ENCODE measurements at places on chromosomes 5 and 9.

DNA sequence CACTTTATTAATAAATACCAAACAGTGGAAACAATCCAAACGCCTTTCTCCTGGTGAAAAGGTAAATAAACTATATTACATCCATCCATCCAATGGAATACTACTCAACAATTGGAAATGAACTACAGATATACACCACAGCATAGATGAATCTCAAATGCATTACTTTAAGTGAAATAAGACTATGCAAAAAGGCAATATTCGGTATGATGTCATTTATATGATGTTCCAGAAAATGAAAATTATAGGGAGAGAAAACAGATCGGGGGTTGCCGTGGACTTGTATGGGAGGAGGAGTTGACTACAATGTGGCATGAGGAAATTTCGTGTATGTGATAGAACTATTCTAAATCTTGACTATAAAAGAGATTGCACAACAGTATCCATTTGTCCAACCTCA, 27.5 kb upstream of the SLIT3 start:
- DNase-seq = no peak

DNA sequence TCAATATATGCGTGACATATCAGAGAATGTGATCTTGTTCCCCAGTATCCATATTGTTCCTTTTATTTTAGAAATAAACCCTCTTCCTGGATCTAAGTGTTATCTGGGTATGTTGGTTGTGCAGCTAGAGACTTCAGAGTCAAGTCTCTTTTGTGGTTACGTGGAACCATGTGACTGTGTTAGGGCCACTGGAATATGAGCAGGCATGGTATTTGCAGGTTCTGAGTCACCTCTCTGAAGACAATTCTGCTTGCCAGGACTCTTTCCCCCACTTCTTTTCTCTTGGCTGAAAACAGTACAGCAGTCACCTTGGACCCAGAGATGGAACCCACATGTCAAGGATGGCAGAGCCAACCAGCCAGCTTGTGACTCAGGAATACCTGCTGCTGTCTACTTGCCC, 59.7 kb downstream of the ATP10B start:
- no peak for DNase-seq

DNA sequence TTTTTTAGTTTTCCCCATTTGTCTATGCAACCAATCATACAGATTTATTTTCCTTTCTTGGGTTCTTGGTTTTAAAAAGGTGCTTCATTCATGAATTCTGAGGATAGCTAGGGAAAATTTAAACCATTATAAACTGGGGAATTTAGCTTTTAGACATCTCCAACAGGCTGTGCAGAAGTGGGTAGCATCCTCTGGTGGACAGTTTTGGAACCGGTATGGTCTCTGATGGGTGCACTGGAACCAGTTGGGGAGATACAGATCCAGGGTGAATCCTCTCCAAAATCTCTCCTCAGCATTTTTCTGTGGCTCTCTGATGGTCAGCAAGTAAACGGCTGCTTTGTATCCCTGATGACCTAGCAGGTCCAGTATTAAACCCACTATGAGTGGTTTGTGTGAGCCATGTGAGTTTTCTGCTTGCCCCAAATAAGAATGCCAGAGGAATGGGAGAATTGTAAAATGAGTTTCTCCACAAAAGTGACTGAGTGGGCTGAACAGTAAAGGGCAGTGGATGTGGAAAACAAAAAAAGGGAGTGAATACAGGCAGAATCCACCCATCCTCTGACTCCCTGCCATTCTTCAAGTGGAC, 9.1 kb upstream of the DNAJC25 start:
- DNase-seq = no peak

DNA sequence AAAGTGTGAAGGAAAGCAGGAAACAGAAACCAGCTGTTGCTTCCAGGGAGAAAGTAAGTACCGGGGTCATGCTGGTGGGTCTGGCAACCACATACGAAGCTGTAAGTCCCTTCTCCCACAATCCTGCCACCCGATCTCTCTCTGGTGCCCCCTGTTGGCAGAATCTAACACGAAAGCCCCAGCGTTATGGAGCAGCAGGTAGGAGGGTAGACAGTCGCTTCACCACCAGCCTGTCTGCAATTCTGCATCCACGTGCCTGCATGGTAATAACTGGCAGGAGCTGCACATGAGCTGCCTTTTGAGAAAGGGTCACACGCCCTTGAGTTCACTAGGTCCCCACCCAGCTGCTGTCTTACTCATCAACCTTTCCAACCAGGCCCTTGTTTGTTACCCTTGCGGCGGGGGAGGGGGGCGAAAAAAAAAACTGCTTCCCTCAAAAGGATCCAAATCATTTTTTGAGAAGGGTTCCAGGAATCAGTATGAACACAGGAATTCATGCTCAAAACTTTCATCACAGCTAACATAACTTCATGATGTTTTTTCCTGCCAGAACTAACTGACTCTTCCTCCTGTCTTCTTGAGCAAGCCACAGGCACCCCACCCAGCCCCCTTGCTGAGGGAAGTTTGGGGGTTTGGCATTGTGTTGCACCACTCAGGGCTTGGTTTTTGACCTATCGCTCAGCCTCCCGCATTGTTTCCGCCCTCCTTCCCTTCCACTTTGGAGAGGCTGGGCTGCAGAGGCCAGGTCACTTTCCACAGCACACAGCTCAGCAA, 19.6 kb upstream of the TMEM252 start:
- DNase-seq = no peak

GRCh38 chr5:129111351-129111750, 16.8 kb downstream of the ISOC1 start:
- DNase-seq = no peak

DNA sequence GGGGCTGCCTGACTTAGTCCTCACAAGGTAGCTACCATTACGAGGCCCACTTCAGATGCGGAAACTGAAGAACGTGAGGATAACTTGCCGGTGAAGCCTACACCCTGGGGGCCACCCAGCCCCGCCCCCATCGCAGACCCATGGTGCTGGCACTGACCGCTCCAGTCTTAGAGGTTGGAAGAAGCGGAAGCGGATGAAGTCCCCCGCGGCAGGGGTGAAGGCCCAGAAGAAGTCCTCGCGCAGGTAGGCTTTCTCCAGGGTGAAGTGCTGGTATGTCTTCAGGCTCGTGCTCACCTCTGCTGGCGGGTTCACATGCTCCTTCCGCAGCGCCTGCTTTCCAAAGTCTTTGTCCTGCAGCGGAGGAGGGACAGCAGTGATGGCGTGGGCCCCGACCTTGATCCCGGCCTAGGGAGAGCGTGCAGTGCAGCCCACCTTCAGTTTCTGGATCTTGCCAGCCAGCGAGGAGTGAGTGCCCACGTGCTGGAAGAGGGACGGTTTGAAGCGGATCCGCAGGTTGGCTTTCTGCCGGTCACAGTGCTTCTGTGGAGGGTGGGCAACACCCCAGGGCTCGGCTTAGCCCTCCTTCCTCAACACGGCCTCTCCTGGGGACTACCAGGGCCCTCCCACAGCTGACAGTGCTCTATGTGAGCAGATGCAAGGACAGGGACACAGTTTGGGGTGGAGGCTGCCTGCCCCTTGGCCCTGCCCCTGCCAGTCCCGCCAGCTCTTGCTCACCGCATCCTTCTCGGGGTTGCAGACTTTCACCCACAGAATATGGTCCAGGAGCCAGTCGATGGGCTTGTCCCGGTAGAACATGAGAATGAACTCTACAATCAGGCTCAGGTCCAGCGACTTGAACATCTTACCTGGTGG, 5.2 kb downstream of the LTC4S start:
- no peak for DNase-seq

- DNase-seq = no peak
Observed at GRCh38 chr5:160293901-160294561, 18.3 kb downstream of the CCNJL start.

DNA sequence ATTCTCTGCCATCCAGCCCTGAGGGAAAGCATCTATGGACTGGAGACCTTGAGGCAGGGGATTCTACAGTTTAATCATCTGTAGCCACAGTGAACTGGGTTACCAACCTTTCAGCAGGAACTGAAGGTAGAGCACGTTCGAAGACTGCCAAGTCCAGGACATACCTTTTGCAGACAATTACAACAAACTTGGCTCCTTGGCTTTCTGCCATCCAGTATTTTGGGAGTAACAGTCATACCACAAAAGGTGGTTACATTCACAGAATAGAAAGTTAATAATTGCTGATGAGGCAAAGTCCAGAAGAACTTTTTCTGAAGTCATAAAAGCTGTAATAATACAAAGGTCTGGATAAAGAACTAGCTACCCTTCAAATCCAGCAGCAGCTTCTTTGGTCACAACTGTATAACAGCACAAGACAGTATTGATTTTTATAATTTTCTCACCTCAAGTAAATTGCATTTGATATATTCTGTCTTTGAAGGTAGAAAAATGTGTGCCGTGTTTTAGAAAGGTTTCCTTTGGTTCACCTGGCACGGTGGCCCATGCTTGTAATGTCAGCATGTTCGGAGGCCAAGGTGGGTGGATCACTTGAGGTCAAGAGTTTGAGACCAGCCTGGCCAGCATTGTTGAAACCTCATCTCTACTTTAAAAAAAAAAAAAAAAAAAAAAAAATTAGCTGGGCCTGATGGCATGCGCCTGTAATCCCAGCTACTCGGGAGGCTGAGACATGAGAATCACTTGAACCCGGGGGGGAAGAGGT, 236.6 kb downstream of the NR3C1 start:
- no peak for DNase-seq

DNA sequence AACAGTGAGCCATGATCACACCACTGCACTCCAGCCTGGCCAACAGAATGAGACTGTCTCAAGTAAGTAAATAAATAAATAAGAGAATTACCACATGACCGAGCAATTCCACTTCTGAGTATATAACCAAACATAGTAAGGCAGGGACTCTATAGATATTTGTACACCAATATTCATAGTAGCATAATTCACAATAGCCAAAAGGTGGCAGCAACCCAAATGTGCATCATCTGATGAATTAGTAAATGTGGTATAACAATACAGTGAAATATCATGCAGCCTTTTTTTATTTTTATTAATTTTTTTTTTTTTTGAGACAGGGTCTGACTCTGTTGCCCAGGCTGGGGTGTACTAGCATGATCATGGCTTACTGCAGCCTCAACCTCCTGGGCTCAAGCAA, 33.1 kb downstream of the ALDH7A1 start:
- DNase-seq = no peak

DNA sequence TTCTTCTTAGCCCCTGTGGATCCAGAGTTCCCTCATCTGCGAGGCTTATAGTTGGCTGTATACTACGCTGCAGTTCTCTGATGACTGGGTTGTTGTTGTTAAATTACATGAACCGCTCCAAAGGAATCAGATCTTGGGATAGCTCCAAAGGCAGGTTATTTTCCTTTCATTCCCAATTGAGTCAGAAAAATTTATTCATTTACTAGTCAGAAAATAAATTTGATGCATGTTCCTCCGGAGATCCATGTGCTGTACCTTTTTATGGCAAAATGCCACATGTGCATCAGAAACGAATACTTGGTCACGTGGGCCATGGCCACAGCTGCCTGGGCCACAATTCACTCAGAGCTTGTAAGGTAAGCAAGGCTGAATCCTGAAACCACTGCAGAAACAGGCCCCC, 304.0 kb downstream of the NR2F1-AS1 start:
- no peak for DNase-seq

DNA sequence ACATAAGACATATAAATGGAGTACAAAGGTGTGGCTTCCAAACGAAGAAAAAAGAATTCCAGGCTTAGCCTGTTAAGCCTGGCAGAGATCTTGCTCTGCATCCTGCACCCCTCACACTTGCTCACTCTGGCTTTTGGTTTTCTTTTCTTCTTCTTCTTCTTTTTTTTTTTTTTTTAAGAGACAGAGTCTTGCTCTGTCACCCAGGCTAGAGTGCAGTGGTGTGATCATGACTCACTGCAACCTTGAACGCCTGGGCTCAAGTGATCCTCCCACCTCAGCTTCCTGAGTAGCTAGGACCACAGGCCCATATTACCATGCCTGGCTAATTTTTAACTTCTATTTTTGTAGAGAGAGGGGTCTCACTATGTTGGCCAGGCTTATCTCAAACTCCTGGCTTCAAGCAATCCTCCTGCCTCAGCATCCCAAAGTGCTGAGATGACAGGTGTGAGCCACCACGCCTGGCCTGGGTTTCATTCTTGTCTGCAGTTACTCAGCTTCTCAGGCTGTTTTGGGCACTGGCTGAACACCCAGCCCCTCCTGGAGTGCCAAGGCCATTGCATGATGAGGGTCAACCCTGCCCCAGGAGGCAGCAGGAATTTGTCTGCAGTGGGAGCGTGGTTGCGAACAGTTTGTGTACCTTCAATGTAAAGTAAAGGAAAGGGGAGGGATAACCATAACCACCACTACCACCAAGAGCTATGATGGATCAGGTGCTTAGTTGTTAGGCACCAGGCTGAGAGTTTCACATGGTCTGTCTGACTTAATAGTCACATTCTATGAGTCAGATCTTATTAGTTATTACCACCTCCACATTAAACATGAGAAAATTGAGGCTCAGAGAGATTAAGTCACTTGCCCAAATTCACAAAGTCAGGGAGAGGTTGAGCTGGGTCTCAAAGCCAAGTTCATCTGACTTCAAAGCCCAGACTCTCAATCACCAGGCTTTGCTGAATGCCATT, 219.2 kb upstream of the PANK3 start:
- DNase-seq = no peak

DNA sequence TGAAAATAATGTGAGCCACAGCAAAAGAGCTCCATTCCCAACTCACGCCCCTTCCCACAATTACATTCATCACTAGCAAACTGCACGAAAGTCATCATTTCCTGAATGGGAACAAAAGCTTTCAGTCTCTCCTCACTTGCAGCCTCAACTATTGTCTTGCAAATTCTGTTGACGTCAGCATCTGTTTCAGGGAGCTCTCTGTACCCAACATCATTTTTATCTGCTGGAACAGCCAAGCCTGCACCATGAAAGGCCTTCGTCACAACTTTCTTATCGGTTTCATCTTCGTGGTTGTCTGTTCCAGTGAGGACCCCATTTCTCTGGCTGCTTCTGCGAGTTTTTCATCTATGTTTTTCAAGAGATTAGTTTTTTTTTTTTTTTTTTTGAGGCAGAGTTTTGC, 14.3 kb upstream of the RNF130 start:
- no peak for DNase-seq
